ENCODE measurements at places on chromosomes 4 and X.

DNA sequence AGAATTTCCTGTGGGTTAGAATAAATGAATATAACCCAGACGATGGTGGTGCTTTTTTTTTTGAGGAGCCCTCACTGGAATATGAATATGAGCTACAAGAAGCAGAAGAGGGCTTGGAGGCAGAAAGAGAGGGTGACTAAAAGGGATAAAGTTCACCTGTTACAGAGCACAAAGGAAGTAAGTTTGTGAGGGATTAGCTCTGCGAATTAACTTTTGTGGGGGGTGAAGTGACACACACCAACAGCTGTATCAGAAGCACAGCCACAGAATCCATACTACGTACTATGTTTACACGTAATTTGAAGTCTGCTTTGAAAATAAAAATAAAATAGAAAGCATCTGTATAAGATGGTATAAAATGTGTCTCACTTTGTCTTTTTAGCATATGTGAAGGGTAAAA is 963.6 kb upstream of the DIAPH2 start:
- no peak for DNase-seq

- DNase-seq, result no peak
These were observed 1.0 kb upstream of the PPP2R3B start for GRCh38 chrX:387729-388128.

GRCh38 chr4:4761128-4761982 is 98.1 kb upstream of the MSX1 start:
- no peak for DNase-seq

DNA sequence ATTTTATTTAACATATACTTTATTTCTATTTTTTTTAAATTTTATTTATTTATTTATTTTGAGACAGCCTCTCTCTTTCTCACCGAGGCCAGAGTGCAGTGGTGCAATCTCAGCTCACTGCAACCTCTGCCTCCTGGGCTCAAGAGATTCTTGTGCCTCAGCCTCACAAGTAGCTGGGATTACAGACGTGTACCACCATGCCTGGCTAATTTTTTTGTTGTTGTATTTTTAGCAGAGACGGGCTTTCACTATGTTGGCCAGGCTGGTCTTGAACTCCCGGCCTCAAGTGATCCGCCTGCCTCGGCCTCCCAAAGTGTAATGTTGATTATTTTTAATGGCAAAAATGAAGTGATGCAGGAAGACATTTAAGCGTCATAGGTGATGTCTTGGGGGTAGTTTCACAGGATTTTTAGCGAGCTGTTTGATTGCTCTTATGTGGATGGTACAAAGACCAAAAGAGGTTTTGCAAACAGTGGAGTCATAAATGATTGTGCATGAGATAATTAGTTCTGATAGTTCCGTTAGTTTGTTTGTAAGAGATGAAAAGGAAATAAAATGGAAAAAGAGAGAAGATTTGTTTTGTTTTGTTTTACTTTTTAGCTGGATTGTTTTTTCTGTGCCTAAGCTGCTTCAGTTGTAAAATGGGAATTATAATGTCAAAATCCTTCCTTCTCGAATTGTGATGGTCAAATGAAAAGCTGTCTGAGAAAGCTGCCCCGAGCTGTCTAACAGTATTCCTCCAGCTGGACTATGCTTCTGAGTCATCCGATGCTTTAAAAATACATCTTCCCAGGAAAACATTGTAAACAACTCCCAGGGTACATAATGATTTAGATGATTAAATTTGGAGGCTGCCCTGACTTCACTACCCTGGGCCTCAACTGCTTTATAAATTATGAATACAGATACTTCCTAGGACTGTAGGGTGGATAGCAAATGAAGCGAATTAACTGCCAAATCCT is 14.7 kb downstream of the RHOH start:
- DNase-seq, result no peak

DNA sequence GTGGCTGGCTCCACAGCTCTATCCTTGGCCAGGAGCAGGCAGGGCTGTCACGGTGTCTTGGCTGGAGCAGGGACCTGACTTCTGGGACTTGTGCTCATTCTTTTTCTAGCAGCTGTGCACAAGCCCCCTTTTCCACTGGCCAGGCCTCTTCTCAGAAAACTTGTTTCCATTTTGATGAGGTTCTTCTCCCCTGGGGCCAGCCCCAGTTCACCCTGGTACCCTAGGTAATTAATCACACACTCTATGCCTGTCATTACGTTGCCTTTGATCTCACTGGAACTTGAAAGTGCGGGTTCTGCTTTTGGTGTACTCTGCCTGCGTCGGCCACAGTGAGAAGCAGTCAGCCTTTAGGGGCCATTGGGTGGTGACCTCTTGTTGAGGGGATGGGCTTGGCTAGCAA is 26.6 kb downstream of the DRD5 start:
- no peak for DNase-seq

- no peak for DNase-seq
These were observed 38.7 kb upstream of the PDK3 start for GRCh38 chrX:24426340-24426913.

DNA sequence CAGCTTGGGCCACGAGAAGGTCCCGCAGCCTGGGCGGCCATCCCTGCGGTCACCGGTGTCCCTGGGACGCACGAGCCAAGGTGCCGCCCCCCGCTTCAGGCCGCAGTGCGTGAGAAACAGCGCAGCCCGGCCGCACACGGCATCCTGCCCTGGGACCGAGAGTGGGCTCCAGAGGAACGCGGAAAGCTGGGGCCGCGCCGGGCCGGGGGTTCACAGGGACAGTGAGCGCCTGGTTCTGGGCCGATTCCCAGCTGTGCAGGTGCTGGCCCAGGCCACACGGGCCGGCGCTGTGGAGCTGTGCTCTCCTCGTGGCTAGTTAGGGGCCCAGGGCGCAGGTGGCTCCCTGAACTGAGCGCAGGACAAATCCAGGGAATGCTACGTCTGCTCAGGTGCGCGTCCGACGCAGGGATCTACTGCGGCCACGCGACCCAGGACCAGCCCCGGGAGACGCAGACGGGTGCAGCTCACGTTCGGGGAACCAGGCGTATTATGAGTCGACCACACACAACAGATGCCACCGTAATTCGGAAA is 25.8 kb upstream of the GTPBP6 start:
- DNase-seq, result no peak

GRCh38 chr4:87109121-87109520 is 111.3 kb downstream of the KLHL8 start:
- DNase-seq, result no peak

GRCh38 chr4:132797856-132798255 is 351.2 kb upstream of the PCDH10 start:
- no peak for DNase-seq

GRCh38 chrX:28398342-28398741 is 188.9 kb upstream of the IL1RAPL1 start:
- no peak for DNase-seq

DNA sequence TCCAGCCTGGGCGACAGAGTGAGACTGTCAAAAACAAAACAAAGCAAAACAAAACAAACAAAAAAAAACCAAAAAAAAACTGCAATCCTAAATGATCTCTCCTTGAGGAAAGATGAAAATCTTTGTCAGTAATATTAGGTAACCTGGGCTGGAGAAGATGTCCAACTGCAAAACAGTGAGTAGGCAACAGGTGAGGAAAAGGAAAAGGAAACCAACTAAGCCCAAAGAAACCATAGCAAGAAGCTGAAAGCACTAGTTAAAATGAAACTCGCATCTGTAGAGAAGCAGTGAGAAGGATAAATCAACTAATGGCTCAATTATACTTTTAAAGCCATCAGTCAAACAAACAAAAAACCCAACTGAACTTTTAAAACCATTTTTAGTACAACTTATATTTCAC is 54.2 kb downstream of the ENOX2 start:
- DNase-seq, result no peak
